ENCODE measurements at places on chromosomes 16 and 17.

GRCh38 chr16:13672196-13672595 is 247.8 kb upstream of the ERCC4 start:
- DNase-seq, result no peak

DNA sequence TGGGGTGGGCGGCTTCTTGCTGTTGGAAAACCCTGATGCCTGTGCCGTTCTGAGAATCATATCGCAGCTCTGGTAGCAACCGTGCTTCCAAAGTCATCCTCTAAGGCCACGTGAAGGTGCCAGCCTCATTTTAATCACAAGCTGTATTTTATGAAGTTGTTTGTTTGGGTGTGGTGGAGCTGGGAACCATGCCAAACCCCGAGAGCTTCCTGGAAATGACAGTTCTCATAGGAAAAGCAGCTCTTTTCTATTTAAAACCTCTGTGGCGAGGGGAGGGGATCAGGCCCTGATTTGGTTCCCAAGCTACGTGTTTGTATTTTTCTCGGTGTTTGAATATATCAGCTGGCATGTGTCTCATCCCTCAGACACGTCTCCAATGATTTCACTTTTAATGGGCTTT is 21.7 kb downstream of the KNOP1 start:
- peak; percentile 65 for DNase-seq

DNA sequence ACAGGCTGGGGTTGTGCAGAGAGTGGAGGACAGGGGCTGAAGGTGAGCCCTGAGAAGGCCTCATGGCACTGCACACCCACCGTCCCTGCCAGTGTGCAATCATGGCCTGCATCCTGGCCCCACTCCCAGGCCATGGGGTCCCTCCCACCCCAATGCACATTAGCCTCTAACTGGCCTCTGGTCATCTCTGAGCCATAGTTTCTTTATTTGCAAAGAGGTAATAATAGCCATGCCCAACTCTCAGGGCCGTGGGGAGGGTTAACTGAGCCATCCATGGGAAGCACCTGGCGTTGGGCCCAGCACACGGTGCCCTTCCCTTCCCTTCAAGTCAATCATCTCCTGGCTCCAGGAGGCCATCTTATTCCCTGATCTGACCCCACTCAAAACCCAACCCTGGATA is 10.8 kb upstream of the ITGA3 start:
- DNase-seq, result no peak

DNA sequence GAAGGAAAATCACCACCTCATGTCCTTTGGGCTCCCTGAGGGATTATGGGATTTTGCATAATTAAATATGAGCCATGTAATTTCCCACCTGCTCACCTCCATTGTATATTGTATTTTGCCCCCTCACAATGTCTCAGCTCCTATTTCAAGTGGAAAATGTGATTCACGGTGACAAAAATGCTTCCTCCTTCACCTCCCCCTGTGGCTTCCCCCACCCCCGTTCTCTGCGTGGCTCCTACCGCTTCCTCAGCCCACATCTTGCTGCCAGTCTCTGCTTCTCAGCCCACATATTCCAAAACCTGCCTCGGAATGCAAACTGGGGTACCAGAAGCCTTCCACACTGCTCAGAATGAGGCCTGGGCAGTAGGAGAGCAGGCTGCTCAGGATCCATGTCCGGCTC is 394.5 kb upstream of the C16orf82 start:
- no peak for DNase-seq

- no peak for DNase-seq
Measured at GRCh38 chr16:10269632-10270031, 87.4 kb upstream of the GRIN2A start.

GRCh38 chr17:74758848-74759168 is 10.4 kb downstream of the NHERF1 start:
- DNase-seq, result no peak

- DNase-seq, result no peak
Measured at GRCh38 chr17:18187821-18188761, 4.5 kb downstream of the ALKBH5 start.

- DNase-seq, result no peak
Measured at GRCh38 chr16:9042533-9042932, 48.9 kb upstream of the HAPSTR1 start.

DNA sequence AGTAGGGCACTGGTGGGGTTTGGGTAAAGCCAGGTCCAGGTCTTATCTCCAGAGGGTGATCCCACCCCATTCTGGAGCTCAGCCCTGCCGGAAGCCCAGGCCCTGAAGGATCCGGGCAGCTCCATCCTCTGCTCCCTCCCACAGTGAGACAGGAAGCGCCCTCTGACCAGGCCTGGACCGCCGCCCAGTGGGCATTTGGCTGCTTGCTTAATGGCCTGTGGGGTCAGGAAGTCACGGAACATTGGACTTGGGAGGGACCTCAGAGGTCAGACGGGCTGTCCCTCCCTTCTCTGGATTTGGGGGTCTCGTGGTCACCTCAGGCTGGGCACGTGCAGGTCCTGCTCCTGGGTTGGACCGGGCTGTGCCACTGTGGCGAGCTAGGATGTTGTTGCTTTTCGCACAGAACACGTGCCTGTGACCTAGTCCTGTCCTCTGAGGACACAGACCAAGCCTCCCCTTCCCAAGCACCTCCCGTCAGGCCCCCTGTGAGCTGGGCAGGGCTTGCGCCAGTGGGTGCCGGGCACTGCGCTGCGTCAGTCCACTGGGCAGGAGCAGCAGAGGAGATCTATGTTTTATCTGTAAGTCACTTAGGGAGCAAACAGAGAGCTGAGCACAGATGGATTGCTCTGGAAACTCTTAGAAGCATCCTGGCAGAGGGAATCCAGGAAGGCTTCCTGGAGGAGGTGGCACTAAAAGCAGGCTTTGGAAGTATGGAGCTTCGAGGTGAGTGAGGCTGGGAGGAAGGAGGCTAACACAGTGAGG is 49.4 kb upstream of the GSE1 start:
- DNase-seq, result no peak

DNA sequence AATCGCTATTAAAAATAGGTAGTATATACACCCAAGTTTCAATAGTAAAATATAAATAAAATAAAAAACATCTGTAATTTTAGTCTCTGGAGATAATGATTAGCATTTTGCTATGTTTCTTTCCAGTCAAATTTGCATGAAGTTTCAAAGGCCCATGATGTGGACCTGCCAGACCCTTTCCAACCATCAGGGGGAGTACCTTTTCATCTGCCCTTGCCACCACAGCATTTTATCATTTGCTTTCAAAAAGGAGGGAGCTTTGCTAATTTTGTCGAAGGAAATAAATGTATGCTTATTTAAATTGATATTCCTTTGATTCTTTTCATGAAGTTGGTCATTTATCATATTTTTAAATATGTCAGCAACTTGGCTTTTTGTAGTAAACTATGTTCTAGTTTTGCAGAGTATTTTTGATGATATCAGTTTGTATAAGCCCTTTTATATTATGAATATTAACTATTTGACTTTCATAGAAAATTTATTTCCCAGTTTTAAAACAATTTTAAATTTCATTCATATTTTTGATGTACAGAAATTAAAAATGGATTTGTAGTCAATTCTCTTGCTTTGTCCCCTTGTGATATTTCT is 115.2 kb upstream of the NETO2 start:
- DNase-seq, result peak; percentile 18

GRCh38 chr16:27326738-27327585 is 13.2 kb downstream of the IL4R start:
- no peak for DNase-seq

- DNase-seq, result no peak
Measured at GRCh38 chr17:79532107-79532790, 78.6 kb downstream of the RBFOX3 start.

DNA sequence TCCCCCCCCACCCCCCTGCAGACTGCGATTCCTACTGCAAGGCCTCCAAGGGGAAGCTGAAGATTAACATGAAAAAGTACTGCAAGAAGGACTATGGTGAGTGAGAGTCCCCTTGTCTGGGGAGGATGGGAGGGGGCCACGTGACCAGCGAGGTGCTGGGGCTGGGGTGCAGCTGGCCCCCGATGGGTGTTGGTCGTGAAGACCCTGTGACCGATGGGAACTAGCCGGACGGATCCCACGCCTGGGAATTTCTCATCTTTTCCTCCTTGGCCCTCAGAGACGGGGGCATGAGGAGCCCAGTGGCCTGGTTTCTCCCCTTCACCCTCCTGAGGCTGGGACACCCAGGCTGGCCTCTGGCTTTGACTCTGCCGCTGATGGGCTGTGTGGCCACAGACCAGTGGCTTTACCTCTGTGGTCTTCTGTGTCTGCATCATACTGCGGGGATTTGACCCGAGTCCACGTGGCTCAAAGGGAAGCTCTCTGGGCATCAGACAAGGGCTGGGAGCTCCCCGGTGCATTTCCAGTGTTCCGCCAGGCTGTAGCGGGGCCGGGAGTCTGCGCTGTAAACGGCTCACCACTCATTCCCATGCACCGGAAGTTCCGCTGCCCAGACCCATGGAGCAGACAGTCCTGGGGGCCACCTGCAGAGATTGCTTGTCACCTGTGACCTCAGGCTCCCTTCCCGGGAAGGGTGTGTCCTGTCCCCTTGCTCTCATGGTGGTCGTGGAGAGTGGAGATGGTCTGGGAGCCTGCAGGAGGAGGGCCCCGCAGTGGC is 200.0 kb downstream of the NTN1 start:
- no peak for DNase-seq

GRCh38 chr17:48693178-48693577 is 29.1 kb downstream of the PRAC1 start:
- no peak for DNase-seq

GRCh38 chr16:86836503-86837129 is 258.3 kb downstream of the FOXL1 start:
- no peak for DNase-seq

- DNase-seq, result no peak
Measured at GRCh38 chr17:71963351-71963750, 157.5 kb upstream of the SOX9 start.

DNA sequence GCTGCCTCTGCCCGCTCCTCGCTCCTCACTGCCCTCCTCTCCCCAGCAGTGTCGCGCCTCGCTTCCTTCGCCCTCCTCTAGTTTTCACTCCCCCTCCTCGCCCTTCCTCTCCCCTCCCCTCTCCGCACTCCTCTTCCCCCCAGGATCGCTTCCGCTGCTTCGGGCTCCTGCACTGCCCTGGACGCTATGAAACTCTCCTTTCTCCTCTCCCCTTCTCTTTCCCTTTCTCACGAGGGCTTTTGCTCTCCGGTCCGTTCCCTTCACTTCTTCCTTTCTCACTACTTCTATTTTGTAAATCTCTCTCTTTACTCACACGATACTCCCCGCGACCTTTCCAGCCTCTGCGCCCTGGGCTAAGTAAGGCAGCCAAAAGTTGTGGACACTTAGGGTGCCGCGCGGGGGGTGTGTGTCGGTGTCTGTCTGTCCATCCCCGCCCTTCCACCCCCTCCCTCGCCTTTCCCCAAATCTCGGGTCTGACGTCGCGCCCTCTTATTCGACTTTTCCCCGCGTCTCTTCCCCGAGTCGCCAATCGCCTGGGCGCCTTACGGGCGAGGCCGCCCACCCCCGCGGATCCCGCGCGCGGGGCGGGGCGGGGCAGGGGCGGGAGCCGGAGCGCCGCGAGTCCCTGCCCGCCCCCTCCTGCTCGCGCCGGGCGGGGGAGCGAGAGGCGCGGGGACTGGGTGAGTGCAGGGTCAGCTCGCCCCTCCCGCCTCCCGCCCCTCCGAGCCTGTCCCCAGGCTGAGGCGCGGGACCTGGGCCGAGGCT is at the start of gene IRX3:
TSS of gene IRX3 (minus strand) at position 422 of the 765 bp plus-strand sequence. CDS start 737 bp downstream, outside the sequence.
- no peak for DNase-seq

DNA sequence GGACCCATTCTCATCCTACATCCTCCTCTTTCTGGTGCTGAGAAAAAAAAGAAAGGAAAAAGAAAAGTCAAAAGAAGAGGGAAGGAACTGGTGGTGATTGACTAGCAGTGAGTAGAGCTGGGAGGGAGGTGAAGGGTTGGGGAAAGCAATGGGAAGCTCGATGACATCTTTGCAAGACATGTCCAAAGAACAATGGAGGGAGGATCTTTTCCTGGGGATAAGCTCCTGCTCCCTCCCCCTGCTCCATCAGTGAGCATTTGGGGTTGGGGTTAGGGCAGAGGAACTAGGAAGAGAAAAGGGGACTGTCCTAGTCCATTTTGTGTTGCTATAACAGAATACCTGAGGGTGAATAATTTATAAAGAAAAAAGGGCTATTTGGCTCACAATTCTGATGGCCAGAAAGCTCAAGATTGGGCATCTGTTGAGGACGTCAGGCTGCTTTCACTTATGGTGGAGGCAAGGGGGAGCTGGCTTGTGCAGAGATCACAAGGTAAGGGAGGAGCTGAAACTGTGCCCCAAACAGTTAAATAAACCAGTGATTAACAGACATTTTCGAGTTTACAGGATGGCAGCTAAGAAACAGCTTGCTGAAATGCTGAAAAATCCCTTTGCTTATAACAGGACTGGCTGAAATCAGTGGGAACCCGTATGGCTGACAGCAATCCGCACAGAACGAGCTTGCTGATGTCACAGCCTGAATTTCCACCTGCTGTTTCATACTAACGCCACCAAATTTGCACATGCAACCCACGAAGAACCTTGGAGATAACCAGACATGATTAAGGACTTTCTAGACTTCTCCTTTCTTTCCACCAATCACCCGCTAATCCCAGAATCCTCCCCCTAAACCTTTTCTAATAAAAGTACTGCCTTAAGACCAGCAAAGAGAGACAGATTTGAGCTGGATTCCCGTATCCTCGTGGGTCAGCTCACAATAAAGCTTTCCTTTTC is 1.6 kb upstream of the ODF4 start:
- DNase-seq, result no peak

GRCh38 chr16:68246666-68247065 is 1.5 kb downstream of the PLA2G15 start:
- DNase-seq, result no peak

DNA sequence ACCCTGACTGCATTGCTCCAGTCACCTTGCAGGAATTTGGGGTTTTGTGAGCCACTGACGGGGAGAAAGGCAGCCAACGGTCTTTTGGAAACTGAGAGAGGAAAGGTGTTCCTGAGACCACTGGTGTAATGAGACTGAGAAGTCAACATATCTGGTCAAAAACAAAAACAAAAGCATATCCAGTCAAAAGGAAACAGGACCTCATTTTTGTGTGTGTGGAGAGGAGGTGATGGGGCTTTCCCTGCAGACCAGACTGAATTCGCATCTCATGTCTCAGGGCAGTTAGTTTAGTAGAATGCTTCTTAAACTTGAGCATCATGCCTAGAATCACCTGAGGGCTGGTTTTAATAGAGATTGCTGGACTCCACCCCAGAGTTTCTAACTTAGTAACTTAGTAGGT is 198.4 kb downstream of the COPRS start:
- no peak for DNase-seq

Measured in CD4-positive, alpha-beta T cell treated with Interleukin-17A for 1 hour (primary cell).